Regular cardiac myocyte (primary cell): ENCODE measurements at places on chromosomes 2 and 18. TPM values are rescaled to one million over a fixed set of nuclear protein-coding genes. Genes with fewer than 3 reads are reported as not detected.

Gene PRKAG3
- total RNA-seq: under 0.01 TPM in 1 of 2 replicates, not detected in the other

Gene MYOM1
- 0.38 and 5.6 TPM in 2 replicates for total RNA-seq

Gene GPR75
- total RNA-seq: 0.28 and 1.2 TPM in 2 replicates

Gene RAD51AP2
- total RNA-seq: under 0.01 TPM in 2 replicates

Gene TRMT61B
- 10.7 and 12.3 TPM in 2 replicates for total RNA-seq

Gene IL1A
- 8.2 and 15.5 TPM in 2 replicates for total RNA-seq

Gene DTYMK
- 15.8 and 72.7 TPM in 2 replicates for total RNA-seq

Gene EFEMP1
- 616 and 2,583 TPM in 2 replicates for total RNA-seq

Gene AQP12A
- total RNA-seq: not detected in 2 replicates

Gene MDH1B
- 0.38 and 0.56 TPM in 2 replicates for total RNA-seq

Gene CHST9
- under 0.01 TPM in 2 replicates for total RNA-seq

Gene CPO
- total RNA-seq: under 0.01 TPM in 1 of 2 replicates, not detected in the other

Gene CD8B
- total RNA-seq: not detected in 2 replicates

Gene TMEM163
- not detected in 2 replicates for total RNA-seq

Gene TMEM37
- under 0.01 and 0.19 TPM in 2 replicates for total RNA-seq

Gene GPBAR1
- 0.19 and 0.28 TPM in 2 replicates for total RNA-seq

Gene CCDC74B
- total RNA-seq: 1.5 and 2.3 TPM in 2 replicates

Gene GLI2
- total RNA-seq: 2.0 and 9.8 TPM in 2 replicates

Gene C2orf15
- 0.19 and 0.28 TPM in 2 replicates for total RNA-seq

Gene GPR39
- 2.3 and 2.8 TPM in 2 replicates for total RNA-seq

Gene SULT1C2
- total RNA-seq: under 0.01 and 0.85 TPM in 2 replicates
